ENCODE measurements at places on chromosomes 1 and 21.
A peak's percentile ranks its signal among the peaks of the same experiment; 100 is the strongest.

DNA sequence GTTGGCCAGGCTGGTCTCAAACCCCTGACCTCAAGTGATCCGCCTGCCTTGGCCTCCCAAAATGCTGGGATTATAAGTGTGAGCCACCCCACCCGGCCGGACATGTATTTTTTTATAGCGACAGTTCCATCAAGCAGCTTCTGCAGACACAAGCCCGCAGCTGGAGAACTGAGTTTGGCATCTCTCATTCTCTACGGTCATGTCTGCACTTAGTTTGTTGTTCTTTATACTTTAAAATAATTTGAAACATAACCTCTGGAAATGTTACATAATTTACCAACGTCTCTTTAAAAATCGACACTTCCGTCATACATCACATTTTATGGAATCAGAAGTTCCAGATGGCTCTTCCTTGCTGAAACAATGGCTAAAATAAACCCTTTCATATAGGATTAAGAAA, 183.6 kb downstream of the DYRK1A start:
- DNase-seq: no peak

DNA sequence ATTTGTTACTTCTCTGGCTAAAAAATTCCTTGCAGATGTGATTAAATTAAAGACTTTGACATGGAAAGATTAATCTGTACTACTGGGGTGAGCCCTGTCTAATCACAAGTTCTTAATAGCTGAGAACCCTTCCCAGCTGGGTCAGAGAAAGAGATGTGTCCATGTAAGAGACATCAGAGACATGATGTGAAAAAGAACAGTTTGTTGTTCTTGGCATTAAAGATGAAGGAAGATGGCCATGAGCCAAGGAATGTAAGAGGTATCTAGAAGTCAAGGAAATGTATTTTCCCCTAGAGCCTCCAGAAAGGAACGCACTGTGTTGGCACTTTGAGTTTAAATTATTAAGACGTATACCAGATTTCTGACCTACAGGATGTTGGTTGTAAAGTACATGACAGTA, 1271.5 kb upstream of the PRMT6 start:
- no peak for DNase-seq

DNA sequence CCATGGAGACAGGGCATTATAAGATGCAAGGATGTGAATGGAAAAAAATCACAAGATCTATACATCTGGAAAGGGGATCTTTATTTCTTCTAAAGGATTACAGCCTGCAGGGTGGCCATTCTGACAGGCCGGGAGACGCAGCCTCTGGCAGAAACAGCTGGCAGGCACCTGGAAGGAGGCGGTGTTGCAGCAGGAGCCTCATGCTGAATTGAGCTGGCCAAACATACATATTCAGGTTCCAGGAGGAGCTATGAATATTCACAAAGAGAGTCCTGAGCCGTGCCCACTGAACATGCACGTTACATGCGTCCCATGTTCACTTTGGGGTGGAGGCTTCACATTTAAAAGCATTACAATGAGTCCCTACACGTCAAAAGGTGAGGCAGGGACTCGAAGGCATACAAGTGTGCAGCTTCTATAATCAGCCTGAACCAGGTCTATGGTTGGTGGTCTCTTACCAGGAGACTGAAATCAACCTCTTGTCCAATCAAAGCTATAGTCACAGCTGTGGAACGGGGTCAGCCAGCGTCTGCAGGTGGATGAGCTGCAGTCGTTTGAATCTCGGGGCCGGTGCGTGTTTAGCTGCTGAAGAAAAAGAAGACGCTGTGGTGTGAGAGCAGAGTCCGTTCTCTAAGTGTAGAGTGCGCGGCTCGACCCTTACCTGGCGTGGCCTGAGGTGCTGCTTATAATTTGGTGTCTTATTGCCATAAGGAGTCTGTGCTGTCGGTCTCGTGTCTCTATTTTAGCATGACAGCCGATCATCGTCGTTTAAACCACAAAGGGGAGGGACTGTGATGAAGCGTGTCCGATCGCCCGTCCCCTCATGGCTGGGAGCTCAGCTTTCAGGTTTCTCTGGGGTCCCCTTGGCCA, 183.0 kb downstream of the ETS2 start:
- no peak for DNase-seq

- no peak for DNase-seq
Measured at GRCh38 chr1:39328586-39329121, 124.2 kb downstream of the MACF1 start.

- DNase-seq: no peak
Measured at GRCh38 chr1:229124520-229125124, 146.3 kb upstream of the RAB4A start.

DNA sequence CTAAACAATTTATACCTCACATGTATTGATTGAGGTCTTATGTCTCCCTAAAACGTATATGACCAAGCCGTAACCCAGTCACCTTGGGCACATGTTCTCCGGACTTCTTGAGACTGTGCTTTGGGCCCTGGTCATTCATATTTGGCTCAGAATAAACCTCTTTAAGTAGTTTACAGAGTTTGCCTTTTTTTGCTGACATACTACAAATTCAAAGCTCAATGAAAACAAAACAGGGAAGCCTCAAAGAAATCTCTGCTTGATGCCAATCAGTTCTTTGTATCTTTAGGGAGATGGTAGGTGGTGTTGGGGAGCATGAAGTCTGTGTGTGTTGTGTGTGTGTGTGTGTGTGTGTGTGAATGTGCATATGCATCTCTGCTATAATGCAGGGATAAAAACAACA, 247.0 kb downstream of the KCNJ6 start:
- no peak for DNase-seq

GRCh38 chr1:240611619-240612480, at the start of gene GREM2:
TSS of gene GREM2 (minus strand) at chr1:240612155. CDS start at chr1:240493475, 118,680 bp downstream.
- peak; percentile 46 for DNase-seq

GRCh38 chr1:226637147-226637935, 88.8 kb downstream of the STUM start:
- DNase-seq: no peak

- no peak for DNase-seq
Measured at GRCh38 chr1:151720125-151720524, 1.2 kb upstream of the RIIAD1 start.

All from amniotic stem cell (primary cell).